ENCODE measurements at places on chromosomes 6 and 20. TPM values are rescaled to one million over a fixed set of nuclear protein-coding genes. Genes with fewer than 3 reads are reported as not detected.

The SLC17A2 gene
- not detected for total RNA-seq

The SLC12A5 gene
- 0.06 TPM for total RNA-seq

The MUC21 gene
- not detected for total RNA-seq

The IP6K3 gene
- total RNA-seq = not detected

The XRN2 gene
- 85.5 TPM for total RNA-seq

The SYNE1 gene
- 230 TPM for total RNA-seq
